ENCODE measurements at places on chromosomes 2 and 18.

GRCh38 chr2:179511105-179511789 is 246.6 kb upstream of the SESTD1 start:
- DNase-seq = no peak

DNA sequence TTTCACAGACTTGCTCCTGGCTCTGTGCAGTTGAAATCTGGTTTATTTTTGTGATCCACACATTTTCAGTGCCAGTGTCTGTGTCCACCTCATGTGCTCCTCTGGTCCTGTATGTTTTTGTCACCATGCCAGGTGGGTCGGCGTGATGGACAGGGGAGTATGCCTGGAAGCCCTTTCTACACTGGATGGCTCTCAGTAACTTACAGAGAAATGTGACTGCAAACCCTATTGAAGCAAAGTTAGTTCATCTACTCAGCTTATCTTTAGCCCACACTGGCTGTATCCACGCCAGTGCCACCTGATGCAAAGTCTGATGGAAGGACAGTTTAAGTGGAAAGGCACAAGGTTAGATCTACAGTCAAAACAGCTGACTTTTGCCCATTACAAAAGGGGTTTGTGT is 4.3 kb downstream of the IMPA2 start:
- no peak for DNase-seq

- DNase-seq = no peak
Observed at GRCh38 chr2:2707206-2707991, 376.3 kb upstream of the MYT1L start.

GRCh38 chr2:38613126-38613848 is 10.6 kb upstream of the HNRNPLL start:
- DNase-seq = no peak

DNA sequence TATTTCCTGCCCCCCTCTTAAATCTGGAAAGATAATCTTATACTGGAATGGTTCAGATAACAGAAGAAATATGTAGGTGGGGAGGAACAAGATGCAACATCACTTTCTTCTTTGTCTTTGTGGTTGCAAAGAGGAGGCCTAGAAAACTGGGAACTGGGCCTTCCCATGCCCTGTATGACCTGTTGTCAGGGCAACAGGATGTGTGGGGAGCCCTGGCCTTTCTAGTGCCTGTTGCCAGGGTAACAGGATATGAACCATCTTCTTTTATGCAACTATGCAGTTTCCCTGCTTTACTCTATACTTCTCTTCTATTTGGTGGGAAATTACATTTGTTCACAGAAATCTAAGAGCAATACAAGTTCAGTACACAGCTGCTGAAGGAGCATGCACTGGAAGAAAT is 79.8 kb upstream of the PDE1A start:
- no peak for DNase-seq

DNA sequence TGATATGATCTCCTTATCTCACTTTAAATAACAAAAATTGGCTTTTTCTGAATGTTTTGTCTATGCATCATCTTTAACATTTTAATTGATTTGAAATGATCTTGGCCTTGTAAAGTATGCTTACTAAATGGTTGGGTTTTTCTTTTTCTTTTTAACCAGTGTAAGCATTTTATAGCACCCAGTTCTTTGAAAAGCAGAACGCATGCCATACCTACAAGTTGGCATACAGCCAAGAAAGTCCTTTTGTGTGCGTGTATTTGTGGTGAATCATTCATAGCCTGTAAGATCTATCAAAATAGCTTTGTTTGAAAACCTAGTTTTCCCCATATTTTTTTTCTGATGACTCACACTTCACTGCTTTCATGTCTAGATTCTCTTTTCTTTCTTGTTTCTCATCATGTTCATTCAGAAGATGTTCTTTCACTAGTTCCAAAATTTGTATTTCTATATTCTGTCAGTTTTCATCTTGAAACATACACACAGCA is 4.1 kb upstream of the VRK2 start:
- no peak for DNase-seq

DNA sequence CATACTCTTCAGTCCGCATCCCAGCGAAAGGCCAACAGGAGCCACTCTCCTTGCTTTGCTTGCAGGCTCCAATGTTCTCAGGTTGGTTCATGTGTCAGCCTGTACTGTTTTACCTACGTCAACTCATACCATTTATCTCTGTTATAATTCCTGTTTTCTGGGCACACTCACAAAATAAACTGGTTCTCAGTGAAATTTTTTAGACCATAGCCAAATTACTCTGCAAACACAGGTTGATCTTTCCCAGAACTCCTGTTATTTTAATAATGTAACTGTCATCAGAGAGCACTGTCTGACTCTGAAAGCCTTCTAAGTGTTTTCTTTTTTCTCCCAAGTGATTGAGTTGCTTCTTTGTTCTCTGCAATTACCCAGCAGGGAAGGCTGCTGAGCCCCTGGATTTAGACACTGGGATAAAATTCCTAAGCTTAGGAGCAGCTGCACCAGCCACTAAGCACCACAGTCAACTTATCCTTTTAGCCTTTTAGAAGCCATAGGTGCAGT is 111.6 kb upstream of the PIEZO2 start:
- no peak for DNase-seq

- no peak for DNase-seq
Observed at GRCh38 chr2:67159929-67160328, 237.2 kb upstream of the ETAA1 start.

DNA sequence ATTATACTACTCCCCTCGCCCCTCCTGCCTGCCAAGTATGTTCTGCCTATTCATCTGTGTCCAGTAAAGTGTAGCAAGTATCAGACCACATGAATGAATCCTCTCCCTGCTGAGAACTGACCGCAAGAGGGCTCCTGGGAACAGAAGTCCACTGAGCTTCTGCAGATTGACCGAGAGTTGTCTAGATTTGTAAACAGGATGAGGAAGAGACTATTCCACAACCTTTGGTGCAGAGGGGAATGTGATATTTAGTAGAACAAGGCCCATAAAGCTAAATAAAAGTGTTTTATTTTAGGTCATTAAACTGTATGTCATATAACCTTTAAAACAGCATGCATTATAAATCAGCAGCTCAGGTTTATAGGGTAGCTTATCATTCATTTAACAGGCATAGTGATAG is 377.0 kb downstream of the DCC start:
- no peak for DNase-seq

DNA sequence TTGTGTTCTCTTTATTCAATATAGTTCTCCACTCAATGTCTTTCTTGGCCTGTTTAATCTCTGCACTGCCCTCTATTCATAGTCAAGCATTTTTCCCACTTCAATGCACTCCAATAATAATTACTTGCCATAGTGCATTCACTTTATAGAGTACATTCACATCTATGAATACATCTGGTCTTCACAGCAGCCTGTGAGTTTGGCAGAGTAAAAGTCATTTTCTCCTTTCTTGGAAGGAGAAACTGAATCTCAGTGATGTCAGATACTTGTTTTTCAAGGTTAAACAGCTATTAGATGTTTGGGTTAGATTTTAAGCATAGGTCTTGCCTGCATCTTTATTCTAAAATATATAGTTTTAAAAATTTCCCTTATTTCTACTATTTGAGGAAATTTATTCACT is 373.2 kb downstream of the TRIB2 start:
- no peak for DNase-seq

DNA sequence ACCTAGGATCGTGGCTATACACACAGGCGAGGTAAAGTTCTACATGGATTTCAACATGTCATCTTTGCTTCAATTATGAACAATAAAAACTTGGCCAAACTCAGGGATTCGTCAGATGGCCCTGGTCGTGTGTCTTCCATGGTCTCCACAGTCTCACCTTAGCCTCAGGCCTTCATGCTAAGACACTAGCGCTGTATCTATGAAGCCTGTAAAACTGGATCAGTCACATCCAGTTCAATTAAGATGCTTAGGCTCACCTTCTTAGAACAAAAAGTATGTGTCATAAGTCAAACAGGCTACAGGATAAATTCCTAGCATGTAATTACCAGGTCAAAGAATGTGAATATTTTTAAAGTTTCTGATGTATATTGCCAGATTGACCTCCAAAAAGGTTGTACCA is 113.7 kb upstream of the NRP2 start:
- no peak for DNase-seq

- no peak for DNase-seq
Observed at GRCh38 chr2:121664086-121664485, 14.8 kb upstream of the CLASP1 start.

- no peak for DNase-seq
Observed at GRCh38 chr2:98880266-98881152, 55.5 kb downstream of the CRACDL start.

- DNase-seq = no peak
Observed at GRCh38 chr2:223418131-223418530, 184.0 kb downstream of the SCG2 start.

DNA sequence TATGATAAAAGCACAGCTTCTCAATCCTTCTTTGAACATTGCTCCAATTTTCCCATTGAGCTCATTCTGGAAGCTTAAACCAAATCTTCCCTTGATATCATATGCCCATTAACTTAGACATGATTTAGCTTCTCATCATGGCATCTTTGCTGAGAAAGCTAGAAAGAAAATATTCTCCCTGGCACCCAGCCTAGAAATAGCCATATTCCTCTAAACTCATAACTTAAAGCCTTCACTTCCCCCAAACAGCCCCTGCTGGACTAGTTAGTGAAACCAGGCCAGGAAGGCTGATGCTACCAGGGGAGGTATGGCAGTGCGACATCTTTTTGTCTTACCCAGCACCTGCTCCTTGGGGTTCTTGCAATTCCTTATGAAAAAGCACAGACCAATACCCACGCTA is 4.3 kb downstream of the AAK1 start:
- no peak for DNase-seq

DNA sequence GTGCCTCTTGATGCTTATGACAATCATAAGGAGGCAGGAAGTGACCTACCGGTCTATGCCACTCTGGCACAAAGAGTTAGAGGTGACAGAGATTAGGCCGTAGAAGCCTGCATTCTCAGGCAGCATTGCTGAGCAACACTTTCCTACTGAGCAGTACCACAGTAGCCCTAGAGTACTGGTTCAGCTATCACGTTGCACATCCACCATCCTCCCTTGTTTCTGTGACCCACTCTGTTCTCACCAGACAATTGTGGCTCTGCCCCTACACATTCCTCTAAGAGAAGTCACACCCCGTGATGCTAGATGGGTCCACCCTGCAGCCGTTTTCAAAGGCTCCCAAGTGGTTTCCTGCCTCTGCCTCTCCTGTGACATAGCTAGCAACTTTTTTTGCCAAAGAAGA is 22.6 kb upstream of the SUCLG1 start:
- no peak for DNase-seq

DNA sequence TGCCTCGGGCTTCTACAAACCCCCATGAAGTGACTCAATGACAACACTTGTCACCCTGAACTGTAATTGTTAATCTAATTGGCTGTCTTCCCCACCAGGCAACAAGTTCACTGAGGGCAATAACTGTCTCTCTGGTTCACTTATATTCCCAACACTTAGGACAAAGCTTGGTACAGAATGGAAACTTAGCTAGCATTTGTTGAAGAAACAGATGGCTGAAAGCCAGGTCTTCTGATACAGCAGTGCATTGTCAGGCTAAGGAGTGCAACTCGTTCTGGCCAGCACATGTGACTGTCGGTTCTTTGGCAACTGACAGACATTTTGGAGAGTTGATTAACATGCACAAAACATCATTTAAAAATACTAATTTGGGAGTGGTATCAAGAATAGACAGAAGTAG is 14.6 kb upstream of the DNAJC27 start:
- DNase-seq = no peak

- no peak for DNase-seq
Observed at GRCh38 chr2:52097071-52097470, 1065.1 kb upstream of the NRXN1 start.

DNA sequence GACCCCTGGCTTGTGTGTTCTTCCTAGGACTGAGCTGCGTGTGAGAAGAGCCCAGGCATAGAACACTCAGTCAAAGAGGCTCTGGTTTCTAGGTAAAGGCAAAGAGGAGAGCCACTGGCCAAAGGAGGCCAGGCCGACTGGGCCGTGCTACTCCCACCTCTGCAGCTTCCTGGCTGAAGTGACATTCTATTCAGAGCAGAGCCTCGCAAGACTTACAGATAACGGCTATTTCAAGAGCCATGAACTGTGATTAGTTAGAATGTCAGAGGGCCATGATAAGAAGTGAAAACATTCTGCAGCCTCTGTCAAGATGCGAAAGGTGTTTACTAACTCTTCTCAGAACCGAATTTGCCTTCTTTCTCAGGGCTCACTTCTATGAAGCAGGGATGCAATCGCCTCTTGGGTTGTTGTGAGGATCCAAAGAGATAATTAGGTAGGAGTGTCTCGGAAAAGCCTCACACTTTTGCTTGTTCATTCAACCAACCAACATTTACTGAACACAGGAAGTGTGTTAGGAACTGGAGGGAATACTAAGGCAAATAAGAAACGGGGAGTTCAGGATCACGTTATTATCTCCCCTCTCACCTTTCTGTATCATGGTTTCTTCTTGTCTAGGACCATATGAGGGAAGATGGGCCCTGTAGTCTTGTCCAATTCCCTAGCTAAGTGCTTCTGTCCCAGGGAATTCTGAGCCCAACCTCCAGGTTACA is 3.4 kb upstream of the DNAJC5G start:
- DNase-seq = no peak

DNA sequence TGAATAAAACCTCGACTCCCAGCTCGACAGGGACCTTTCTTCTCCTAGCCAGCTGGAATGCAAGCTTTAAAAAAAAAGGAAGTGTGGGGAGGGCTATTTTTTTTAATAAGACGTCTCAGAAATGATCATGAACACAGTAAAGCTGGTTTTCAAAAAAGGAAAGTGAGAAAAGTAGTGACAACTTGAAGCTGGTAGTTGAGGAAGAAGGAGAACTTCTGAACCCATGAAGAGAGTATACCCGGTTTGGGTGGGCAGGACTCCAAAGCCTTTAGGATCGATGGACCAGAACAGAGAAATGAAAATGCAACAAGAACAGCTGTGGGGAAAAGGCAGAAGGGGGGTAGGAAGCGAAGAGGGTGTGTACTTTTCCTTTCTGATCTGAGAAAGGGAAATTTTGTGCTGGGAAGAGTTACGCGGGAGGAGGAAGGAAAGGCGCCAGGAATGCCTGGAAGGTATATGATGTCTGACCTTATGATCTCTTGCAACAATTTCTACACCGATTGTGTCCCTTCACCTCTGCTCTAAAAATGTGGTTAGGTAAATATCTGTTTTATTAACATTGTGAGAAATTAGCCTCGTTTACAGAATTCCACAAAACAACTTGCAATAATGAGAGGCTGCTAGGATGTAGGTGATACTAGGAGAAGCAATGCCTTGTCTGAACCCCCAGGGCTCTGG is 22.6 kb upstream of the CYP1B1 start:
- DNase-seq = no peak

DNA sequence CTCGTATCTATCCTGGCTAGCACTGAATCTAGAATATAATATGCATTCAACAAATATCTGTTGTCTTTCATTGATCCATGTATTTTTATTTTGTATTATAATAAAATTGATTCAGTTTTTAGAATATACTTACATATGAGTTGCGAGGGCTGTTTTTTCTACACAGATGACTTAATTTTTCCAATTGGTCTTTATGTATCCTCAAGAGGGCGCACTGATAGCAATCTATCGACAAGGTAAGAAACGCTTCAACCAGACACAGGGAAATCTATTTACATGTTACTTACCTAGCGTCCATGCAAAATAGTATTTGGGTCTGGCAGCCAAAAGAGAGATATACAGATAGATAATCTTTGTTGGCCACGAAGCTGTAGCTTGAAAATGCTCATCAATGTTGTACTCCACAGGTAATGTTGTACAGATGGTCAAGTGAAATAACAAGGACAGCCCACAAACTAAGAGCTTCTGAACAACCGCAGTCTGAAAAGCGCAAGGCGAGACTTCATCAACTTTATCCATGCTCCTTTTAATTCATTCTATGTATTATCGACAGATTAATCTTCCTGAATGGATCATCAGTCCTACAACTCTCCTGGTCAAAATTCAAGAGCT is 35.5 kb upstream of the KIDINS220 start:
- no peak for DNase-seq

- DNase-seq = no peak
Observed at GRCh38 chr2:118584877-118585276, 262.6 kb downstream of the EN1 start.
